ENCODE measurements at places on chromosomes 2 and 18. TPM values are rescaled to one million over a fixed set of nuclear protein-coding genes. Genes with fewer than 3 reads are reported as not detected.

Gene ZNF804A
- 0.07 TPM for total RNA-seq

Gene C2orf76
- 13.9 TPM for total RNA-seq

Gene LRRC30
- not detected for total RNA-seq

Gene KIDINS220
- 102 TPM for total RNA-seq

Gene SCN2A
- total RNA-seq = 0.12 TPM
